Posterior cingulate gyrus (tissue), 11 donors: ENCODE measurements at places on chromosomes 5 and 9.

- no peak for DNase-seq
Measured at GRCh38 chr5:96228408-96228807, 204.6 kb downstream of the PCSK1 start.

DNA sequence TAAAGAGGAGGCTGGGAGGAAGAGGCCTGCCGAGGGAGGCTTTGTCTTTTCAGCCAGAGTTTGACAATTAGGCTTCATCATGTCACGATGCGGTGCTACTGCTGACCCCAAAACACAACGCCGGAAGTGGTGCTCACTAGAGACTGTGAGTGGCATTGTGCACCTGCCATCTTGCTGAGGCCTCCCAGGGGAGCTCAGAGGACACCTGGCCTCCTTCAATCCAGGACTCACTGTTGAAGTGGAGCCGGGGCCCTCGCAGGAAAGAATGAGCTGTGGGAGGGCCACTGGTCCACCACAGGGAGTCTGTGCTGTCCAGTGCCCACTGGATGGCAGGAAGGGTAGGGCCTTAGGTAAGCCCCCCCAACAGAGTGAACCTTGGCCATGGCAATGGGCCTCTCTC, 12.7 kb upstream of the SLC25A48 start:
- DNase-seq, result no peak

- no peak for DNase-seq
Measured at GRCh38 chr5:159786901-159787691, 129.2 kb upstream of the ADRA1B start.

DNA sequence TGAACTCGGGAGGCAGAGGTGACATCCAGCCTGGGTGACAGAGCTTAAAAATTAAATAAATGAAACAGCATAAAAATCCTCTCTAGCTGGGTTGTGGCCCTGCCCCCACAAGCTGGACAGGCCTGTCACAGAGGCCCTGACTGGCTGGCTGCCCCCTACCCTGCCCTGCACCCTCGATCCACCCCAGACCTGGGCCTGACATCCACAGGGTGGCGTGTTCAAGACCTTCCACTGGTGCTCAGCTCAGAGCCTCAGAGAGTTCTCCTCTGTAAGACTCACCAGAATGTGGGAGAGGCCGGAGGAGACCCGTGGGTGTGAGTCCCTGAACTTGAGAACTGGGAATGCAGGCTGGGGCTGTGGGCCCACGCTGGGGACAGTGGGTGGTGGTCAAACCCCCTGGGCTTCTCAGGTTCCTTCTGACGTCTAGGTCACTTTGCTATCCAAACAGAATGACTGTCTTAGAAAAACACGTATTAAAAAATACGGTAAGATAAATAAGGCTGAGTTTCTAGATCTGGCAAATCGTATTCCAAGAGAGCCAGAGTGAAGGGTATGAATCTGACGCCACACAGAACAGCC, 9.7 kb upstream of the WDR38 start:
- no peak for DNase-seq

- DNase-seq, result no peak
Measured at GRCh38 chr9:85700330-85700729, 41.4 kb downstream of the AGTPBP1 start.

- DNase-seq, result no peak
Measured at GRCh38 chr5:29460971-29461559, 1732.4 kb upstream of the CDH6 start.

GRCh38 chr5:163165277-163165676, 272.1 kb upstream of the CCNG1 start:
- no peak for DNase-seq

DNA sequence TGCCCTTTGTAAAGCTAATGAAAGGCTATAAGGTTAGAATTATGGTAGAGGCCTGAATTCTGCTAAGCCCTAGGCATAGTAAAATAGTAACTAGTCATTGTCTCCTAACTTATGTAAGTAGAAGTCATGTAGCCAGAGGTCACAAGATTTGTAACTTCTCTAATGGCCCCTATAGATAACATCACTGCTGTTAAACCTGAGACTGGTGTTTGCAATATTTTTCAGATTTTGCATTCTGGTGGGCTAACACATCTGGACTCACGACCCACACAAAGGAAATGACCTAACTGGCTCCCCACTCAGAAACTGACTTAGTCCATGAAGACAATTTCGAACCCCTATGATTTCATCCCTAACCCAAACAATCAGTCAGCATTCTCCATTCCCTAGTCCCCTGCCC, 37.2 kb upstream of the TTC39B start:
- no peak for DNase-seq

GRCh38 chr9:117344892-117345660, 69.8 kb downstream of the ASTN2 start:
- no peak for DNase-seq

GRCh38 chr9:495739-496138, 281.1 kb downstream of the DOCK8 start:
- DNase-seq, result no peak

GRCh38 chr5:57002959-57003485, 51.1 kb upstream of the MIER3 start:
- DNase-seq, result no peak

DNA sequence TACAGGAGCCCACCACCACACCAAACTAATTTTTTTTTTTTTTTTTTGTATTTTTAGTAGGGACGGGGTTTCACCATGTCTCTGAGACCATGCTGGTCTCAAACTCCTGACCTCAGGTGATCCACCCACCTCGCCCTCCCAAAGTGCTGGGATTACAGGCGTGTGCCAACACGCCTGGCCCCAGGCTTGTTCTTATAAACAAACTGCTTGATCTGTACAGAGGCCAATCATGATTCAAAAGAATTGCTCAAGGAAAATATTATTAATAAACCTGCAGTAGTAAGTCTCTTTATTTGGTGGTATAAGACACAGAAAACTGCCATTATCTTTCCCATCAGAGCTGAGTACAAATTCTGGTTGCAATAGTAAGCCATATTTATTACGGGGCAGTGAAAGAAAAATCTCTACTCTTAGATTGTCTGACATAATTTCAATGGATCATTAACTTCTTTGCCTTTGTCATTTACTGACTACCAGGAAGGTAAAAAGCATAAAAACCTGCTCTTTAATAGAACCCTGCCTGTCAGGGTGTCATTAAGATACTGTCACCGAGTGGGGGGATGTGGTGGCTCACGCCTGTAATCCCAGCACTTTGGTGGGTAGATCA, 33.3 kb downstream of the RASEF start:
- DNase-seq, result no peak

- no peak for DNase-seq
Measured at GRCh38 chr9:7811677-7812076, 12.1 kb upstream of the DMAC1 start.
